ENCODE measurements at places on chromosomes 7 and 10.

DNA sequence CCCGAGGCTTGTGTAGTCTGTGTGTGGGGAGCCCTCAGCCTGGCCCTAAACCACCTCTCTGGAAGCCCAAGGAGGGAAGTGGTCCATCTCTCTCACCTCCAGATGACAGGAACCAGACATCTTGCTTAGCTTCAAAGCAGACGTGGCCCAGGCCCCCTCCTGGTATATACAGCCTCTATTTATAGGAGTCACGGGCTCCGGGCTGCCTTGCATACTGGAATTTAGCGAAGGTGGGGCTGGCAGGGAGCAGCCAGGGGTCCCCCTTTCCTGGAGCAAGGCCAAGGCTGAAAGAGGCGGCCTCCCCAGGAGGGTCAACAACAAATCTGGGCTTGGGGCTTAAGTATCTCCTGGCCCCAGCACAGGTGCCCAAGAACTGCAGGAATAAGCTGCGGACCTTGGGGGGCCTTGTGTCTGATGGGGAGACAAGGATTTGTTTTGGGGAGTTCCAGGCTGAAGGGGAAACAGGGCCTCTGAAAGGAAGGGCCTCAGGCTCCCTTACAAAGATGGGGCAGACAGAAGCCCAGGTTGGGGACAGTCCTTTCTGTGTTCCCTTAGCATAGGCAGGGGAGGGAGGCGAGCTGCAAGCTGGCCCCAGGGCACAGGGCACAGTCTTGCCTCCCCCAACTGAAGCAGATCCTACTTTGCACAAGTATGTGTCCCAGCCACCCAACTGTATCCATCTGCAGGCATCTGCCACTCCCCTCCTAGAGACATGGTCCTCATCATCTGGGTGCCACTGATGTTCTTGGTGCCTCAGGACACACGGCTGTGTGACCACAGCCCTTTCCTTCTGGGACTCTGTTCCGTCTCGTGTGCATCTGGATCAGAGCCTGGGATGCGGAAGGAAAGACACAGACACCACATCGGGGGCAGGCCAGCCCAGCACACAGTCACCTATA lies 11.9 kb downstream of the ZCCHC24 start:
- no peak for DNase-seq

DNA sequence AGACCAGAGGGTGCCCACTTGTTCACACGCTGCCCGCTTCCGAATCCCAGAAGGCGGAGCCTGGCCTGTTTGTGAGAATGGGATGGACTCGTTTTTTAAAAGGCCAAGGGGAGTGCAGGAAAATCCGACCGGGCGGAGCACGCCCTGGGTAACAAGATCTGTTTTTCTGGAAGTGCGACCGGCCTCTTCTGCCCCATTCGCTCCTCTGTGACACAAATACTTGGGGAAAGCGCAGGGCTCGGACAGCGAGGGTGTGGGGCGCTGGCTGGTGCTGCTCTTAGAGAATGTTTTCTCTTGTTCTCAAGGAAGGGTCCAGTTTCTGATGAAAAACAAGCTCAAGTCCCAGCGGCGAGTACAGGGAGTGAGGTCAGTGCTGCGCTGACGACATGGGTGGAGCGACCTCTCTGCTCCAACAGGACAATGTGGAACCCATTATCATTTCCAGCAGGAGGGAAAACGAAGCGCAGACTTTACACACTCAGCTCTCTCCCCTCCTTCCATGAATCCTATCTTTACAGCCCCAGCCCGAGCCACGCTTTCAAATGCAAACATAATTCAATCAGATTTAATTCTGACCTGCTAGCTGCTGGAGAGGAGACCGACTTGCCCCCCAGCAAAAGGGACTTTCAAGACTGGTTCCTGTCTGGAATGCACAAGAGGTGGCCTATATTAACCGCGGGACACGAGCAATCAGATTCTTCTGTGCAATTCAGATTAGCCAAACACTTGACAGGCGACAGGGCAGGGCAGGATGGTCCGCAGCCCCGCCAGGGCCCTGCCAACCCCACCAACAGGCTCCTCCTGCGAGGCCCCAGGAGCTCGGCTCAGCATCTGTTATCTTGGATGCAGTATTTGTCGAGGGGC lies 1.1 kb downstream of the RADIL start:
- DNase-seq = peak; percentile 31

DNA sequence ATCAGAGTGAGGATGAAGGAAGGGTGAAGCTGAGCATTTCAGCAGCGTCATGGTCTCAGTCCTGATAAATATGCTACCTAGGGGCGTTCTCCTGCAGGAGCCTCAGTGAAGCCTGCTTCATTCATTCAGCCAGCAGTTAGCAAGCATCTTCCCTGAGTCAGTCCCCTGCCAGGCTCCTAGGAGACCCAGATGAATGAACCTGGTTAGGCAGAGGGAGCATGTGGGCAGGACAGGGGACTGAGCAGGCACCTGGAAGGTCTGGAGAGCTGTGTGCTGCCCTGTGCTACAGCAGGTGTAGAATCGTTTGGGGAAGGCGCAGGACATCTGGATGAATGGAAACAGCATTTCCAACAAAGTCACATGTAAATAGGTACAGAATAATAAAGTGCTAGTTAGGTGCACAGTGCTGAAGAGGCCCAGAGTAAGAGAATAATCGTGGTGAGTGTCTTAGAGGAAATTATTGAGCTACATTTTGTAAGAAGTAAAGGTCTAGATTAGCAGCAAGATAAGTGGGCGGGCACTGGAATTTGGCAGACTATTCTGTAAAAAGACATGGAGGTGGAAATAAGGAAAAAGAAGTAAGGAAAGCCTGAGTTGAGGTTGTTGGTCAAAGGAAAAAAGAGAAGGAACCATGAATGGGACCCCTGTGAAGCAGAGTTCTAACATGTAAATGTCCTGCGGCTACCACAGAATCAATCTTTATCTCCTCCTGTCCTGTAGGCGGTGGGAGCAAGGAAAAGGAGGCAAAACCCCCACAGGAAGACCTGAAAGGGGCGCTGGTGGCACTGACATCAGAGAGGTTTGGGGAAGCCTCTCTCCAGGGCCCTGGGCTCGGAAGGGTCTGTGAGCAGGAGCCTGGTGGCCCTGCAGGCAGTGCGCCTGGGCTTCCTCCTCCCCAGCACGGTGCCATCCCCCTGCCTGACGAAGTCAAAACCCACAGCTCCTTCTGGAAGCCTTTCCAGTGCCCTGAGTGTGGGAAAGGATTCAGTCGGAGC lies 12.0 kb downstream of the ZSCAN25 start:
- no peak for DNase-seq

- no peak for DNase-seq
Measured at GRCh38 chr10:15784662-15785300, 65.1 kb upstream of the ITGA8 start.

DNA sequence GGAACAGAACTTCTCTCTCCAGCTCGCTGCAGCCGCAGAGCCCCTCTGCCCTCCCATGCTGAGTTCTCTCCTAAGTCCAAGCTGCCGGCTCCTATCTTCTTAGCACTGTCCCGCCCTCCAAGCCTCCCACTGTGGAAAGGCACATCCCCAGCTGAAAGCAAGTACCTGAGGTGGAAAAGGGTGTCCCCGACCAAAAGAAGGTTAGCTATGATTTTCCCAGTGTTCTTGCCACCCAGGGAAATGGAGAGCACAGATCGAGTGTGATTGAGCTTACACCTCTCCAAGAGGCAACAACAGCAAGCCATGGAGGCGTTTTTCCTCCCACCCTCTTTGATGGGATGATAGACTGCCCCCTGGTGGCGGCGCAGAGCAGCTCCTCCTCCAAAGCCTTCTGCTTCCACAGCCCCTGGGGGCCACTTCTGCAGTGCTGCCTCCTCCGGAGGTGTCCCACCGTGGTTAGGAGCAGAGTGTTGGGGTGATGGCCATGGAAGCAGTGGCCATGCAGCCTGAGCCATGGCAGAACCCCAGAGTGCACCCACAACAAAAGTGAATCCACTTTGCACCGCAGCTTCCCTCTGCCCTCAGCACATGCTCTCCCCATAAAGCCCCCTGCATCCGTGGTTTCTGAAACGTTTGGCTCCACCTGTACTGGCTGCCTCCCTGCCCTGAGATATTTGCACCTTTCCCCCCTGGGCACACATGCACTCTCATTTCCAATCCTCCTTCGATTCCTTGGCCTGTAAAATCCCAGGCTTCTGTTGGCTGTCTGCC lies 143.1 kb upstream of the STK17A start:
- DNase-seq = no peak

- DNase-seq = no peak
Measured at GRCh38 chr10:124636271-124636995, 107.7 kb downstream of the FAM53B start.

DNA sequence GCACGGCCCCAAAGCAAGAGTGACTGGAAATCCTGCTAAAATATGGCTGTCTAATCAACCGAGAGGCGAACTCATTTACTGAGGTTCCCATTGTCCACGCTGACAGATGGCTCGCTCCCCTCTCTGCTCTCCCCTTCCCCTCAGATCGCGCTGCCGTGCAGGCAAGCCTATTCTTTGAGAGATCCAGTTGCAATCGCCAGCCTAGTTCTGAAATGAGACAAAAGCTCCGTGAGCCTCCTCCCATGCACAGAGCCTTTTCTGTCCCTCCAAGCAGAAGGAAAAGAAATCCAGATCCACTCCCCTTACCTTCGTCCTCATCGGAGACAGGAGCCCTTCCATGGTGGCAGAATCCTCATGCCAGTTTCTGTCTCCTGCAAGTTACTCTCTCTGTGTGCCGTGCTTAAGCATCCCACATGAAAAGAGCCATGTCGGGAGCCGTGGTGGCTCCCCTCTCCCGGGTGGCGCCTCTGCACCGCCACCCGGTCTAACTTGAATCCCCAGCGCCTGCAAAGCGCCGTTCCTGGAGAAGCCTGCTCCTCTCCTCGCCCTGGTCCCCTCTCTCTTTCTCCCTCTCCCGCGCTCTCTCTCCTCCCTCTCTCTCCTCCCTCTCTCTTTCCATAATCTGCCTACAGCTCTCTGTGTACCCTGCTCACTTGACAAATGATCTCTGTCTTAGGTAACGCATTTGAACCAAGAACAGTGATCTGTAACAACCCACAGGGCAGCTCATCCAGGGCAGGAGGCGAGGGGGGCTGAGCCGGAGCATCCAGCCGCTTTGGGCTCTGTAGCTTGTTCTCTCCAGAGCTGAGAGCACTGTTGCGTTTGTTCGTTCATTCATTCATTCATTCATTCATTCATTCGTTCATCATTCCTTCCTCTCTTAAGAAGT lies 156.8 kb downstream of the FRMD4A start:
- peak; percentile 30 for DNase-seq

- no peak for DNase-seq
Measured at GRCh38 chr7:144827621-144828020, 8.2 kb downstream of the TPK1 start.
